Heart right ventricle (tissue), 16 donors: ENCODE measurements at places on chromosomes 1 and 21. TPM values are rescaled to one million over a fixed set of nuclear protein-coding genes. Genes with fewer than 3 reads are reported as not detected.
A peak's percentile ranks its signal among the peaks of the same experiment; 100 is the strongest.

HJV gene
- 26.8 TPM for total RNA-seq

GFI1 gene
- total RNA-seq = 1.3 TPM

SPATA21 gene
- total RNA-seq = not detected

PLA2G2F gene
- not detected for total RNA-seq

TACSTD2 gene
- total RNA-seq = 0.35 TPM

DNA sequence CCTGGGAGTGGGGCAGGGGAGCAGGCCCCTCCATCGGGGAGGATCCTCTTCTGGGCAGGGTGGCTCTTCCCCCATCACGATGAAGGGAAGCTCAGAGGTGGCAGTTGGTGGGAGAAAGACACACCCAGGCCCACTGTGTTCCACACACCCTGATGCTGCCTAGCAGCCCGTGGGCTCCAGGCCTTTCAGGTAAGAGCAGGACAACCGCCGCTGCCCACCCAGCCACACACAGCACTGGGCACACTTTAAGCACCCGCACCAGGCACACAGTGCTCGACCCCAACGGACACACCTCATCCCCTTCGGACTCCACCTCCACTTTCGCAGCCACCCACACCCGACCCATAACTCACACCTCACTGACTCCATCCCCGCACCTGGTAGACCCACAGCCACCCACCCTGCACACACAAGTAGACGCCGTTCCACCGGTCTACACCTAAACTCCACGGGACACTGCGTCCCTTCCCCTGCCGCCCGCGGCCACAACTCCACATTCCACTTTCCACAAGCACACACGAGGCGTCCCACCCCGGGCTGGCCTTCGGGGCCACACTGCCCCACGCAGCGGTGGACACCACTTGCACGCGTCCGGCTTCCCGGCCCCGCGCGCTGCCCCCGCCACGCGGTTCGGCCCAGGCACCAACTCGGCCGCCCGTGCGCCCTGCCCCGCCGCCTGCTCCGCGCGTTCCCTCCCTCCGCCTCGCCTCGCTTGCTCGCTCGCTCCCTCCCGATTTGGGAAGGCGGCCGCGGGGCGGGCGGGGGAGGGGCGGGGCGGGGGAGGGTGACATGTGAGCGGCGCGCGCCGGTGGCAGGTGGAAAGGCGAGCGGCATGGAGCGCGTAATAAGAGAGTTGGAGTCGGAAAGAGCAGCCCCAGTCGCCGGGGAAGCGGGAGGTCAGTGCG, at the start of gene KCNQ4:
TSS of gene KCNQ4 (plus strand) at position 787 of the 905 bp plus-strand sequence. CDS start 307 bp downstream, outside the sequence.
- no peaks in the 10 kb centered on the region for H3K36me3 ChIP-seq
- peak within 1 kb of the TSS; percentile 11 for H3K27ac ChIP-seq
- H3K4me1 ChIP-seq = peaks cover 14% of the 10 kb centered on the region
- peak; percentile 54 for DNase-seq
- peak within 1 kb of the TSS; percentile 52 for H3K4me3 ChIP-seq
- H3K27me3 ChIP-seq = no peaks in the 10 kb centered on the region

GRCh38 chr1:155322571-155322952, 1.9 kb downstream of the RUSC1 start:
- peaks cover 48% of the 10 kb centered on the region for H3K4me1 ChIP-seq
- H3K4me3 ChIP-seq = peak overlapping the region; percentile 75
- DNase-seq = peak; percentile 41
- peak overlapping the region; percentile 95 for H3K27ac ChIP-seq
- peaks cover 16% of the 10 kb centered on the region for H3K36me3 ChIP-seq
- no peaks in the 10 kb centered on the region for H3K27me3 ChIP-seq

GRCh38 chr1:41715441-41716095, 203.2 kb downstream of the HIVEP3 start:
- H3K36me3 ChIP-seq = no peaks in the 10 kb centered on the region
- peaks cover 13% of the 10 kb centered on the region for H3K4me1 ChIP-seq
- H3K27me3 ChIP-seq = no peaks in the 10 kb centered on the region
- no peak overlapping the region for H3K4me3 ChIP-seq
- H3K27ac ChIP-seq = no peak overlapping the region

DNA sequence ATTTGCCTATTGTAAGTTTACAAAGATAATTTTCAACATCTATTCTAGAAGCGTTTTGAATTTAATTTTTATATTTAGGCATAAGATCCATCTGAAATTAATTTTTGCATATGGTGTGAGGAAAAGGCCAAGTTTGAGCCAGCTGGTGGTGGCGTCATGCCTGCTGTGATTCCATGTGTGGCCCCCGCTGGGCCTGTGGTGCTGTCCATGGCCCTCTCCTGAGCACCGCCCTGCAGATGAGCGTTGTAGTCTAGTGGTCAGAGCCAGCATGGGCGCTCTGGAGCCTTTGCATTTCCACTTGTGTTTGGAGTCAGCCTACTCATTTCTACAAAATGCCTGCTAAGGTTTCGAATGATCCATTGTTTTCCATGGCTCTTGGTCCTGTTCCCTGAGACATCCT, 22.7 kb downstream of the PRSS38 start:
- no peak for DNase-seq
- no peaks in the 10 kb centered on the region for H3K27me3 ChIP-seq
- H3K36me3 ChIP-seq = no peaks in the 10 kb centered on the region
- no peak overlapping the region for H3K4me3 ChIP-seq

DNA sequence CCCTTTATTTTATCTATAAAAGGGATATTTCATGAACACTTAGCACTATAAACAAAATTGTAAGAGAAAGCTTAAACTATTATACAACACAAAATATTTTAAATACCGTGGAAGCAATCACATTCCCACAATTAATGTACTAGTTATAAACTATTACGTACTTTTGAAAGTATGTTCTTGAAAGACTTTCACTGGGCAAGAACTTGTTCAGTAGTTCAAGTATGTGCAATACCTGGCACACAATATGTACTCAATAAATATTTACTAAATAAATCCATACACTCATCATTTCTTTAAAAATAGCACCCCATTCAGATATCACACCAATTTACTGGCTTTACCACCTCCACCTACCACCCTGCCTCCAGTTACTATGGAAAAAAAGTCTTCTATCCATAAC, 12.6 kb upstream of the FMO2 start:
- DNase-seq = no peak
- H3K27me3 ChIP-seq = no peaks in the 10 kb centered on the region
- no peaks in the 10 kb centered on the region for H3K4me1 ChIP-seq
- no peak overlapping the region for H3K27ac ChIP-seq
- H3K36me3 ChIP-seq = no peaks in the 10 kb centered on the region

DNA sequence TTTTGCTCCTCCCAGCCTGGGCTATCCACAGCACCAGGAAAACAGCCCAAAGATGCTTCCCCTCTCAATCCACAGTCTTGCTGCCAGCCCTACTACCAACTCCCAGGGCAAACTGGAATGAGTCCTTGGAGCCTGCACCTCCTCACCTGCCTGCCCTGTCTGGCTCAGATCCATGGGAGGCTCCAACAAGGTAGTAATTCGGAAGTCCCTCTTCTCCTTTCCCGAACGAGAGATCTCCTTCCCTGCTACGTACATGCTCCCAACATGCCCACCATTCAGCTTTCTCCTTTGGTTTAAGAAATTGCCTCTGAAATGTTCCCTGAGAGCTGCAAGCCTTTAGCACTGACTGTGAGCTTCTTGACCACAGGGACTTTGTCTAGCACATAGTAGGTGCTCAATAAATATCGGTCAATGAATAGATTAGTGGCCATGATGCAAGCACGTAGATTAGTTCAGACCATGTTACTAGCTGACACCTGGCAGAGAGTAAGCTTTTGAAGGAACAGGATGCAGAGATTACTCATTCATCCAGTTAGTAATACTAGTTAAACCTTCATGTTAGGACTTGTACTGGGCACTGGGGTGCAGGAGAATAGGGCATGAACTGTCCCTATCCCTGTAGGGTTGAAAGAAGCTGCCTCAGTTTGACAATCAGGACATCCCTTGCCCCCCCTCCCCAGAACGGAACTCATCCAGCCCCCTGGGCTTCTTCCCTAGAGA, 80.1 kb downstream of the DISP3 start:
- H3K36me3 ChIP-seq = no peaks in the 10 kb centered on the region
- H3K27ac ChIP-seq = no peak overlapping the region
- no peak overlapping the region for H3K4me3 ChIP-seq
- no peak for DNase-seq
- peaks cover 65% of the 10 kb centered on the region for H3K27me3 ChIP-seq
- no peaks in the 10 kb centered on the region for H3K4me1 ChIP-seq

- no peaks in the 10 kb centered on the region for H3K27me3 ChIP-seq
- no peaks in the 10 kb centered on the region for H3K36me3 ChIP-seq
- no peak for DNase-seq
- no peak overlapping the region for H3K4me3 ChIP-seq
These were observed 7.9 kb upstream of the FUBP1 start for GRCh38 chr1:77986810-77987209.

GRCh38 chr21:18987520-18988026, 584.0 kb upstream of the TMPRSS15 start:
- H3K27ac ChIP-seq = no peak overlapping the region
- H3K4me3 ChIP-seq = no peak overlapping the region
- no peak for DNase-seq
- H3K27me3 ChIP-seq = no peaks in the 10 kb centered on the region
- H3K36me3 ChIP-seq = no peaks in the 10 kb centered on the region
- no peaks in the 10 kb centered on the region for H3K4me1 ChIP-seq

DNA sequence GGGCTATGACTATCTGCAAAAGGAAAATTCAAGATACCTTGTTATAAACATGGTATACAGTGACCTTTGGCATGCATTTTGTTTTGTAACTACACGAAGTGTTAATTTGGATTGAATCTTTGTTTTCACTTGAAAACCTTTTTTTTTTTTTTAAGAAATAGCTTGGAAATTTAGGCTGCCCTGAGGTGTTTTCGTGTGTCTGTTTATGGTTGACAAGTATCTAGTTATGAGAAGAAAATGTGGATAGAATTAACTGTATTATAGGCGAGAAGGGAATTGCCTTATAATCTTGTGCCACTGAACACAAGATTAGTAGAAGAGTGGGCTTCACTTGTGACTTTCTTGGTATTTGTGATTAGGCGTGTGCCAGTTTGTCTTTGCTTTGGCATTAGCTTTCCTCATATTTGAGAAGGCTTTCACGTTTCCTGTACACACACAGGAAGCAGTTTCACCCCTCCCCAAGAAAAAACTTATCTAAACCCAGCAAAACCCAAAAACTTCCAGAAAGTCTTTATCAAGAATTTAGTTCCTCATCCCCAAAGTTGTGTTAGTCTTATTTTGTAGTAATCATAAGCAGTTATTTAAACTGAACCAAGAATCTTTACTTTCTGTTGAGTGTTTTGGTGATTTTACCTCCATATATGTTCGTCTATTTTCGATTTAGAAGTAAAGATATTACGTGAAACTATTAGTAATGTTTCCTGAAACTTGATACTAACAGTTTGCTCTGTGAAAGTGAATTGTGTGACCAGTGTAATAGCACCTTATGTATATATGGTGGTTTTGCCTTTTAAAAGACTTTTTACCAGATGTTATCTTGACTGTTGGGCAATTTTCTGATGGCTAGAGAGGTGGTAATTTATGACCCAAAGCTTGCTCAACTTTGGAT, 3.8 kb downstream of the DYRK1A start:
- H3K4me3 ChIP-seq = peak overlapping the region; percentile 91
- peak overlapping the region; percentile 100 for H3K27ac ChIP-seq
- DNase-seq = no peak
- H3K36me3 ChIP-seq = no peaks in the 10 kb centered on the region

DNA sequence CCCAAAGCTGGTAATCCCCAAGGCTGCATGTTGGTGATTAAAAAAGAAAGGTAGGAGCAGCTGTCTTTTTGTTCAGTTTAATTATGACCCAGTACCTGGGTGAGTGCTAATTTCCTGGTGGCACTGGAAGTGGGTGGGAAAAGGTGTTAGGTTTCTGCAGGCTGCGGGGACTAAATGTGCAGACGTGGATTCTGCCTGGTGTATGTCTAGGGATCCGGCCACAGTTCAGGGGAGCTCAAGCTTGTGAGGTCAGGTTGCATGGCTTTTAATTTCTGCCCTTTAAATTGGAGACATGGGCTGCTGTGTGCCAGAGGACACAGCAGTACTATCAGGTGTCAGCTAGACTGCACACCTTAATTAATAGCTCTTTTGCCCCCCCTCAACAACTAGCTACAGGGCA, 20.3 kb upstream of the TBX19 start:
- H3K4me3 ChIP-seq = no peak overlapping the region
- H3K27me3 ChIP-seq = no peaks in the 10 kb centered on the region
- H3K36me3 ChIP-seq = no peaks in the 10 kb centered on the region
- H3K27ac ChIP-seq = no peak overlapping the region
- DNase-seq = no peak

DNA sequence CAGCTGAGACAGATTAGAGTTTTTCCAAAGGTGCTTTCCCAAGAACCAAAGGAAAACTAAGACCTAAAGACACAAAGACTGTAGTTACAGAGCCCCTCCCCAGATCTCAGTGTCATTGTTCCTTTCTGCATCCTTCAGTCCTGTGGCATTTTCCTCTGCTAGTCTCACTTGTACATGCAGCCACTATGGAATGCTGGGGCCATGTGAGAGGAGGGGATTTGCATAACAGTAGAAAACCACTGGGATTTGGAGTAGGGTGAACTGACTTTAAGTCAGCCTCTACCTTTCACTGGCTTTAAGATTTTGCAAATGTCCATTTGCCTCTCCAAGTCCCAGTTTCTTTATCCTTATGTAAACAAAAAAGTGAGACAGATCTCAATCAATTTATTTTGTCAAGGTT, 119.4 kb upstream of the F3 start:
- no peak overlapping the region for H3K4me3 ChIP-seq
- no peaks in the 10 kb centered on the region for H3K36me3 ChIP-seq
- H3K4me1 ChIP-seq = no peaks in the 10 kb centered on the region

DNA sequence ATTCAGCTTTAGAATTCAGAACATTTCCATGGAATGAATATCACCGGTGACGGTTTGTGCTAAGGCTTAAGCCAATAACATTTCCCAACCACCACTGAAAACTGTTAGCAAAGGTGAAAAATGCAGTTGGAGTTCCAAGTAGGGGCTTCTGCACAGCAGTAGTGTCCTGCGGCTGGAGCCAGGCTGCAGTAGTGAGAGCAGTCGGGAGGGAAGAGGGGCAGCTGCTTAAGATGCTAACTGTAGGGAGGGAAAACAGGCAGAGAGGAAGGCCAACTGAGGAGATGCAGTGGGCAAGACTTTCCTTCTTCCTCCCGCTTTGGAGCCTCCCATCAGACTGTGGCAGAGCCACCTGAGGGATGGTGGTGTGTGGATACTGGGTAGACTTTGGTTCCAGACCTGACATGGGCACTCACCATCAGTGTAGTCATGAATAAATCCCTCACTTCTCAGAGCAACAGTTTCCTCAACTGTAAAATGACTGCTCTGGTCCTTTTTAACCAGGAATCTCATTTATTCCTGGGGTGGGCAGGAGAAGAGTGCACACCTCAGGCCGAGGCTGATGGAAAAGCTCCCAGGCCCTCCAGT, 3.2 kb downstream of the F3 start:
- peaks cover 47% of the 10 kb centered on the region for H3K4me1 ChIP-seq
- H3K4me3 ChIP-seq = peak overlapping the region; percentile 78
- H3K27me3 ChIP-seq = no peaks in the 10 kb centered on the region
- no peaks in the 10 kb centered on the region for H3K36me3 ChIP-seq
- H3K27ac ChIP-seq = peak overlapping the region; percentile 92

- no peaks in the 10 kb centered on the region for H3K36me3 ChIP-seq
- H3K4me3 ChIP-seq = no peak overlapping the region
- H3K4me1 ChIP-seq = peaks cover 14% of the 10 kb centered on the region
- DNase-seq = no peak
These were observed 16.4 kb downstream of the RNF220 start for GRCh38 chr1:44421446-44421884.
